ENCODE measurements at places on chromosomes 6 and 20. TPM values are rescaled to one million over a fixed set of nuclear protein-coding genes. Genes with fewer than 3 reads are reported as not detected.

TSBP1 gene
- total RNA-seq = not detected

PRR18 gene
- not detected for total RNA-seq

PPP1R3G gene
- total RNA-seq = 3.0 TPM

ZBTB22 gene
- total RNA-seq = 28.5 TPM

Measured in smooth muscle cell of the pulmonary artery (primary cell).